ENCODE measurements at places on chromosomes 1 and 21. TPM values are rescaled to one million over a fixed set of nuclear protein-coding genes. Genes with fewer than 3 reads are reported as not detected.
A peak's percentile ranks its signal among the peaks of the same experiment; 100 is the strongest.

FOXD3 gene
- polyA plus RNA-seq: not detected

GSTM4 gene
- polyA plus RNA-seq: 30.5 TPM

OLFML2B gene
- polyA plus RNA-seq: 7.9 TPM

- no peak overlapping the region for H3K27ac ChIP-seq
- peaks cover 14% of the 10 kb centered on the region for H3K36me3 ChIP-seq
- no peak overlapping the region for H3K4me3 ChIP-seq
- DNase-seq: no peak
- no peaks in the 10 kb centered on the region for H3K4me1 ChIP-seq
- H3K27me3 ChIP-seq: no peaks in the 10 kb centered on the region
Measured at GRCh38 chr21:33559813-33560212, 17.0 kb downstream of the SON start.

S100A7 gene
- polyA plus RNA-seq: not detected

RGS8 gene
- not detected for polyA plus RNA-seq

DNA sequence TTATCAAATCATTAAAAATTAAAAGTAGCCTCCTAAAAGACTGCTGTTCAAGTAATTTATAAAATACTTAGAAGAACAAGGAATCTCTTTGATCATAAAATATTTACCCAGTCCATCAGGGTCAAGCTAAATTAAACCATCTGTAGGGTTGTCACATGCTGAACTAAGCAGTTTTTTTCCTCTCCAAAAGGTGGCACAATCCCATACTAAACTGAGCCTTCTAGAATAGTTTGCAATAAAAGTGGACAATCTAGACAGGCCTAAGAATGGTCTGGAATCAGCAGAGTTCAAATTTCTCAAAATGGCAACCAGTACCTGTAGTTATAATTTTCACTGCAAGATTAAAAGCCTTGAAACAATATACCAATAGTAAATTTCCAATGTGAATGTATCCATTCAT lies 194.8 kb downstream of the EIF4G3 start:
- H3K36me3 ChIP-seq: no peaks in the 10 kb centered on the region
- H3K27ac ChIP-seq: no peak overlapping the region
- no peak overlapping the region for H3K4me3 ChIP-seq
- no peaks in the 10 kb centered on the region for H3K4me1 ChIP-seq

OR2M4 gene
- polyA plus RNA-seq: 0.05 TPM

DNA sequence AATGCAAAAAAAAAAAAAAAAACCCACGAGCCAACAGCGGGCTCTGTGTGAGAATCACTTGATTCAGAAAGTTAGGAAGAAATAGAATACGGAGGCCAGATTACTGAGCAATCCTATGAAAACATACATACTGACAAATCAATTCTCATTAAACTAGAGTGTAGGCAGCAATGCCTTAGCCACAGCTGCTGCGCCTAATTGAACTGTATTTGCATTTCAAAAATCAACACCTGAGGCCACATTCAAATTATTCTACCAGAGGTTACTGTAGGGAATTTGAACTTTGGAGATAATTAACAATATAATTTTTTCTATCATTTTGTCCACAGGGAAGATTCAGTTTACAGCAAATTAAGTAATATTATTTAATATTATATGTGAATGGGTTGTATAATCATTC lies 138.4 kb upstream of the PLD5 start:
- H3K4me1 ChIP-seq: no peaks in the 10 kb centered on the region
- no peak overlapping the region for H3K4me3 ChIP-seq
- DNase-seq: no peak
- H3K27me3 ChIP-seq: no peaks in the 10 kb centered on the region

- H3K27ac ChIP-seq: peak overlapping the region; percentile 16
- peaks cover 6% of the 10 kb centered on the region for H3K4me1 ChIP-seq
- no peaks in the 10 kb centered on the region for H3K36me3 ChIP-seq
- H3K4me3 ChIP-seq: no peak overlapping the region
- peak; percentile 84 for DNase-seq
Measured at GRCh38 chr1:100950781-100951180, 54.9 kb downstream of the SLC30A7 start.

Measured in fibroblast of lung (primary cell).